ENCODE measurements at places on chromosomes 13 and 19. TPM values are rescaled to one million over a fixed set of nuclear protein-coding genes. Genes with fewer than 3 reads are reported as not detected.

TMEM59L gene
- 0.64 TPM for total RNA-seq

SYNE4 gene
- total RNA-seq, result 1.8 TPM

C1QTNF9B gene
- total RNA-seq, result not detected

ACTMAP gene
- 21.4 TPM for total RNA-seq

ZNF628 gene
- 7.4 TPM for total RNA-seq

MTRF1 gene
- total RNA-seq, result 39.1 TPM

ERICH4 gene
- total RNA-seq, result not detected

GPR4 gene
- not detected for total RNA-seq

ZNF471 gene
- total RNA-seq, result 0.39 TPM

SPART gene
- 23.9 TPM for total RNA-seq

PPFIA3 gene
- total RNA-seq, result 10.3 TPM

GAPDHS gene
- not detected for total RNA-seq

NBEA gene
- total RNA-seq, result 0.84 TPM

CBLC gene
- not detected for total RNA-seq

GSX1 gene
- total RNA-seq, result not detected

SLC25A41 gene
- total RNA-seq, result 0.14 TPM

OR4F17 gene
- total RNA-seq, result not detected

All from activated naive CD4-positive, alpha-beta T cell treated with anti-CD3 and anti-CD28 coated beads, Interleukin-2, amount 50 U/mL, for 72 hours (primary cell).